ENCODE measurements at places on chromosomes 16 and 17.

DNA sequence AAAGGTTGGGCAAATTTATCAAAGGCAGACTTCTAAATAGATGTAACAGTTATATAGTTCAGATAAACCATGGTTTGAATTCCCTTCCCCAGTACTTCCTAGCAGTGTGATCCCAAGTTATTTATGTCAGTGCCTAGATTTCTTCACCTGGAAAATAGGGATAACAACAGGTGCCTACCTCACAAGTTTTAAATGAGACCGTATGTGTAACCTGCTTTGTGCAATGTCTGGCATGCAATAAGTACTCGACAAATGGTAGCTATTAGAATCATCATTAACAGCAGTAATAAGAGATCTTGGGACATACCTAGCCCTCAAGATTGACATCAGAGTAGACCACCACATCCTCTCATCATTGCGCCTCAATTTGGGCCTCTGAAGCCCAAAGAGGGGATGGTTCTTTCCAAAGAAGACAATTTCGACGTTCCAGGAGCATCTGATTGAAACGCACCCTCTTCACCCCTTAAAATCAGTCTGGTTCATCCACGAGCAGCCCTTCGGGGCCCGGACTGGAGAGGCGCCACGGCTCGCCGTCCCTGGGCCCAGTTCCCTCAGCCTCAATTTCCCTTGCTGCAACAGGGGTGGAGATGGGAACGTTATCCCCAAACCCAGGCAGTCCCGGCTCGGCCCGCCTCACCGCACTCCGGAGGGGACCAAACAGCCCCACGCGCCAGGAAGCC, 541 bp downstream of the ACACA start:
- peak; percentile 23 for DNase-seq

GRCh38 chr16:30722443-30722842, 23.5 kb downstream of the SRCAP start:
- no peak for DNase-seq

DNA sequence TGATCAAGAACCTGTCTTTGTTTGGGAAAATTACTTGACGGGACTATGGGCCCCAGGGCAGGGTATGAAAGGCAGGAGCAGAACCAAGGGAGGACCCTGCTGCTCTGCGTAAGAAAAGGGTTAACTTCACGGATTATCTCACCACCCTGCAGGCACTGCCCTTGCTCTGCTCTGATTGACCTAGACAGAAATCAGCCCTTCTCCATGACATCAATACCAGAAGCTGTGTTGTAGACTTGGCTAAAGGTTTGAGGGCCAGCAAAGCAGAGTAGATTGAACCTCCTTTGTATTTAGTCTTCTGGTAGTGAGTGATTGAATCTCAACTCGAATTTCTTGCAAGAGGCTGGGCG, 52.9 kb upstream of the ETV4 start:
- no peak for DNase-seq

- DNase-seq = no peak
Measured at GRCh38 chr16:24674877-24675276, 54.6 kb upstream of the TNRC6A start.

DNA sequence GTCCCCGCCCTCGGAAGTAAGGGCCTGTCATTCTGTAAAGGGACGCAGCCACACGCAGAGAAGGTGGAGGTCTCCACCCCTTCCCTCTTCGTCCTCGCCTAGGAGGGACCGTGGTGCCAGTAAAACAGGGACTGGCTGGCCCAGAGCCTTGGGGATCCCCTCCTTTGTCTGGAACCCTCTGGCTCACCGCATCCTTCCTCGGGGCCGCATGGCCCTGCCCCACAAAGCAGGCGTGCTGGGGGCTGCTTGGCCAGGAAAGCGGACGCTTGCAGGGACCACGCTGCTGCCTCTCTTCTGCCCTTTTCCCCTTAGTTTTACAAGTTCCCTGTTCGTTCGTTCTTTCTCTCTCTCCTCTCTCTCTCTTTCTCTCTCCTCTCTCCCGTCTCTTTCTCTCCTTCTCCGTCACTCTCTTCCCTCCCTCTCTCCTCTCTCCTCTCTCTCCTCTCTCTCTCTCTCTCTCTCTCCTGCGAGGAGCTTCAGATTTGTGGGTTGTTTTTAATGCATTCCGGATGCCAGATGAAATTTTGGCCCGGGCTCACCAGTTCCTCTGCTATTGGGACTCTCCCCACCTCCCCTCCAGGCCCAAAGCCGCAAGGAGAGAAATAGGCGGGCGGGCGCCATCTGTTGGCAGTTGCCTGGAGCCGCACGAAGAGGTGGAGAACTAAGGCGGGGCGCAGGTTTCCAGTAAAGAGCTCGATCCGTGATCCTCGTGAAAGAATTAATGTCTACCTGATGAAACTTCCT, 35.1 kb upstream of the CDRT4 start:
- peak; percentile 86 for DNase-seq

DNA sequence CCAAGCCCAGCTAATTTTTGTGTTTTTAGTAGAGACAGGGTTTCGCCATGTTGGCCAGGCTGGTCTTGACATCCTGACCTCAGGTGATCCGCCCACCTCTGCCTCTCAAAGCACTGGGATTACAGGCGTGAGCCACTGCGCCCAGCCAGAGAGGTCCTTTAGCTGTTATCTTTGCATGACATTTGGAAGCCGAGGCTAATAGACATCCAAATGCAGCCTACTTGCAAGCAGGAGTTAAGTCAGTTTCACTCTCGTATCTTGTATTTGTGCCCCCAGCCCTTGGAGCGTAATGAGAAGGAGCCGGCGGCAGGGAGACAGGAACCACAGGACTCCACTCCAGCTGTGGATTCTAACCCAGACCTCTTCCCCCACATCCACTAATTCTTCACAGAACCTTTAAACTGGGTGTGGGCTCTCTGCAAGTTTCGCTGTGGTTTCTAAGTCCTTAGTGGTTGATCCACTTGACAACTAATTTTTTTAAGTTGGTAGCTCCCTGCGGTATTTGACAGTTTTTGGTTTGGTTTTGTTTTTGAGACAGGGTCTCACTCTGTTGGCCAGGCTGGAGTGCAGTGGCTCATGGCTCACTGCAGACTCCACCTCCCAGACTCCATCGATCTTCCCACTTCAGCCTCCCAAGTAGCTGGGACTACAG, 3.1 kb upstream of the CYTH1 start:
- DNase-seq = no peak

GRCh38 chr16:75002474-75002873, 3.6 kb downstream of the ZNRF1 start:
- DNase-seq = no peak

DNA sequence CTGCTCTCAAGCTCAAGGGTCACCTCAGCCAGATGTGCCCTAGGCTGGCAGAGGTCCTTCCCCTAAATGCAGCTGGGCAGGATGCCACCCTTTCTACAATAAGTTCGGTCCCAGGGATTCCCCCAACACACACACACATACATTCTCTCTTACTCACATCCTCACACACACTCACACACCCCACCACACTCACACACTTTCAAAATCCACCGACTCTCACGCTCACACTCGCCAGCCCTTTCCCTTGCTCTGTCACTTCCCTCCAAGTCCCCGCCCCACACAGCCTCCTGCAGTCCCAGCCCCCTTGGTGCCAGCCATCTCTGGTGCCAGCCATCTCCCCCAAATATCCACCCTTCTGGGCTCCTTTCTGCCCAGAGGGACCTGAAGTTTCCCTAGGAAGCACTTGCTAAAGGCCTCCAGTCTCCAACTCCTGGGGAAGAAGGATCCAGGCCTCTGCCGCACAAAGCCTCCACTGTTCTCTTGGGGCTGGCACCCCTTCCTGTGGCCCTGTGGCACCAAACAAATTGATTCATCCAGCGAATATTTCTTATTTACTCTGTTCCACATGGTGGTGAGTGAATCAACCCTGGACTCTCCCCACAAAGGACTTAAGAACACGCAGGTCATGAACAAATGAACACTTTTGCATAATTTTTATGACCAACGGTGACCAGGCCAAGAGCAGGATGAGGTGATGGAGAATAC, 3.8 kb upstream of the USP36 start:
- DNase-seq = no peak
